ENCODE measurements at places on chromosomes 3 and 15.
A peak's percentile ranks its signal among the peaks of the same experiment; 100 is the strongest.

DNA sequence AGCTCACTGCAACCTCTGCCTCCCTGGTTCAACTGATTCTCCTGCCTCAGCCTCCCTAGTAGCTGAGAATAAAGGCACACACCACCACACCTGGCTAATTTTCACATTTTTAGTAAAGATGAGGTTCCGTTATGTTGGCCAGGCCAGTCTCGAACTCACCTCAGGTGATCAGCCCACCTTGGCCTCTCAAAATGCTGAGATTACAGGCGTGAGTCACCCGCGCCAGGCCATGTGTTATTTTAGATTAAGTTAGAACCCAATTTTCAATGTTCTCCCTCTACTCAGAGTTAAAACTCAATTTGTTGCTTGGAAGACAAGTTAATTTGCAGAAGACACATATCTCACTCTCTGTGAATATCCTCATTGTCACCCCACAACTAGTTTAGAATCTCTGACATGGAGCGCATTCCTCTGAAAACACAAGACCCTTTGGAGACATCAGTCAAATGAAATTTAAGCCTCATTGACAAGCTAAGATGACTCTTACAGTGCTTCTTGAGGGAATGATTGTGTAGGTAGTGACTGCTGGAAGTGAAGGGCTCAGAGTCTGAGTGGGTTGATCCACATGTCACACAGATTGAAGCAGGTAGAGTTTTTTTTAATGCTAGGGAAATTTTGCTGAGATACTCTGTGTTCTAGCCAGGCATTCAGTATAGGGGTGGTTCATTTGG, 60.6 kb upstream of the FRMD4B start:
- no peak for DNase-seq

- DNase-seq = peak; percentile 45
These were observed 1037.0 kb upstream of the CFAP20DC start for GRCh38 chr3:60086811-60087210.

GRCh38 chr15:91622711-91623342, 230.7 kb upstream of the SLCO3A1 start:
- no peak for DNase-seq

DNA sequence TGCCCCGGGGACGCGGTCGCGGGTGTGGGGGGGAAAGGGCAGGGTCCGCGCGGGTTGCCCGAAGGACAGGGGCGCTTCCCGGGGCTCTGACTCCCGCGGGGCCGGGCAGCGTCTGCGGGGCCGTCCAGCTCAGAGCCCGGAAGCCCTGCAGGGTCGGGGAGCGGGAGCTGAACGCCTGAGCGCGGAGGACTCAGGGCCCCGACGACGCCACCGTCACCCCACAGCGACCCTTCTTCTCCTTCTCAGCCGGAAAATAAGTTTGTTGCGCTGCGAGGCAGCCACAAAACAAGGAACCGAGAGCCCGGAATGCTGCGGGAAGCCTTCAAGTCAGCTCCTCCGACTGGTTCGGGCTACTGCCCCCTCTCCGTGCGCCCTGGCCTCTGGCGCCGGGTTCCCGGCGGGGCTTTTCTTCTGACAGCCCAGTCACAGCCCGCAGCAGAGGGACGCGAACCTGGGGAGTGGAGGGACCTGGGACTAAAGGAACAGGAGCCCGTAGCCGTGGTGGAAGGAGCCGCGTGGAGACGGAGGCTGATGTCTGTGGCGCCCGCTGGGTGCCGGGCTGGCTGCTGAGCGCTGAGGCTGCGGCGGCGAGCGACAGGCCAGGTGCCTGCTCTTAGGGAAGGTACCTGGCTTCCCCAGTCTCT, 484 bp downstream of the CNTN4 start:
- no peak for DNase-seq

GRCh38 chr15:64527263-64527984, 67.0 kb downstream of the ZNF609 start:
- DNase-seq = no peak

DNA sequence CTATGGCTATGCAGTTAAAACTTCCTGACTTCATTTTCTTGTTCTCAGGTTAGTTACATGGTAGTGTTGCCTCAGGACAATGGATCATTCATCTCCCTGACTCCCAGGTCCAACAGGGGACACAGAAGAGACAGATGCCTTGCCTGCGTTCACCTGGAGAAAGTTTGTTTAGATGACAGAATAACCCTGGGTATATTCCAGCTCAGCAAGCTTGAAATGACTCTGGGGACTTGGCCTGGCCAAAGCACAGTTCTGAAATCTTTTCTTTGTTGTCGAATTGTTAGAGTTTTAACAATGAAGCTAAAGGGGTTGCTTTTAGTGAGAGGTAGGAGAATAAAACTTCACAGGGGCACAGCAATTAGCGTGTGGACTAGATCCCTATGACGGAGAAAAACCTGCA, 206.1 kb downstream of the PDZRN3 start:
- no peak for DNase-seq

DNA sequence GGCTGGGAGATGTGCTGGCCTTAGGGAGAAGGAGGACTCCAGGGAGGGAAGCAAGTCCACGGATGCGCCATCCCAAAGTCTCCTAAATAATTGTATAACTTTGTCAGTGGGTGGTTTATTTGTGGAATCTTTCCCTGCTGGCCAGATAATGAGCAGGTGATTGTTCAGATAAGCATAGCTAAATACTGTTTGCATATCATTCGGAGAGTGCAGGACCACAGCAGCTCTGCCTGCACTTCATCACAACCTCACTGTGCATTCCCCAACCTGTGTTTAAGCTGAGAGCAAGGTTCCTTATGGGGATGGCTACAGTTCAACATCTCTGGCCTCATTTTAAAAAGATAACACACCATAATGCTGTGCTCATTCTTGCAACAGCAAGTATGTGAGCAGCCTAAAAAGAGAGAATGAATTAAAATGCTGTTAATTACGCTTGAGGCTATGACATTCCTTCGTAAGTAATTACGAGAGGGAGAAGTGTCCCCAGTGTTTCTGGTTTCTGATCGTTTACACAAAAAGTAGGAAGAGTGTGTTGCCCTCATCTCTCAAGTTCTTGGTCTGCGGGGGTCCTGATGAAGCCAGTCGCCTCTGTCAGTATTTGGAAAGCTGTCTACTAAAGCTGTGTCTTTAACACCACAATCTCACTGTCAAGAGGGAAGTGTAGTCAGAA, 272.0 kb upstream of the RORA start:
- no peak for DNase-seq

DNA sequence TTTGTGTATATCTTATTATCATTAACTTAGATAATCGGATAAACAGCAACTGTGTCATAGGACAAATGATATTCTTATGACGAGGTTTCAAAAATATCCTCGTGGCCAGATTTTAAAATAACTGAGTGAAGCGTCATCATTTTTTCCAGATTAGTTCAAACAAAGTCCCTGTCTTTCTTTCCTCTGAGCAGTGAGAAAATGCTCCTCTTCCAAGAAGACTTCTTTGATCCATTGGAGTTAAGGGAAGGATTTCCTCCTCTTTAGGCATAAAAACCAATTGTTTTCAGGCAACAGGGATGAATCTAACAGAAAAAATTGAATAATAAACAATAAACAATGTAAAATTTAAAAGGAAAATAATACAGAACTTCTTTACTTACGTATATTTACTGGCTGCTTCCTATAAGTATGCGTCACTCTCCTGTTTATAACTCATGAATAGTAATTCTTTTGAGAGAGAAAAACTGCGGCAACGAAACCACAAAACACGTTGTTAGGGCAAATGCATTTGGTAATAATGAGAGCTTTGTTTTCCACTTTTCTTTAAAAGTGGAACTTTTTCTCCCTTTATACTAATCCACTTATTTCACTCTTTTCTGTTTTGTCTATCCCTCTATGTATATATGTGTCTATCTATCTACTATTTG, 419.4 kb upstream of the ONECUT1 start:
- DNase-seq = no peak

- DNase-seq = no peak
These were observed 735.0 kb downstream of the PDCD6IP start for GRCh38 chr3:34533451-34533850.

DNA sequence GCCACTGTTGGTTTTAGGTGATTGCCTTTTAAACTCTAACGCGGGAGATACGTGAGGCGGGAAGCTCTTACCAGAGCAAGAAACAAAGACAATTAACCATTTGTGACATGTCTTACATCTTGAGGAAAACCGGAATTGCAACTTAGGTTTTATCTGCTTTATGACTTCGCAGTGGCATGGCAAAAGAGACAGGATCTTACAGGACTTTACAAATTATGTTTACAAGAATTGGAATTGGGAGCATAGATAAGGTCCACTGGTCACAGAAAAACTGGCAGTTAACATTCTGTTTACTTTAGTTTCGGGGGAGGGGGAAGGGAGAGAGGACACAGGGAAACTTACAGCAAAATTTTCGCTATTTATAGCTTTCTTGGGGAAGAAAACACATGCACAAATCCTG, 1119.6 kb downstream of the ZPLD1 start:
- DNase-seq = no peak

DNA sequence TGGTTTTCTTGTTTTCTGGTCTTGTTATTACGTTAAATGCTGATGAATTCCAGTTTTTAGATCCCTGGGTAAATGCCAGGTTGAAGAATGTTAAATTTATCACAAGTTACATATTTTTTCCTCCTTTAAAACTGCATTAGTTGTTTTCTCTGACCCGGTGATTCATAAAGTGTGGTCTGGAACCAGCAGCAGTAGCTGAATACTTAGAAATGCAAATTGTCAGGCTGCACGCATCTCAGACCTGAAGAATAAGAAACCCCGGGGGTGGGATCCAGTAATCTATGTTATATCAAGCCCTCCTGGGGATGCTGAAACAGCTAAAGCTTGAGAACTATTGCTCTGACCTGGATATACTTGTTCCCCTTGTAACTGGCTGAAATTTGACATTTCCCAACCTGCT, 69.1 kb downstream of the PEX5L start:
- no peak for DNase-seq

- DNase-seq = peak; percentile 63
These were observed 55.0 kb downstream of the FLNB start for GRCh38 chr3:58063022-58063815.

DNA sequence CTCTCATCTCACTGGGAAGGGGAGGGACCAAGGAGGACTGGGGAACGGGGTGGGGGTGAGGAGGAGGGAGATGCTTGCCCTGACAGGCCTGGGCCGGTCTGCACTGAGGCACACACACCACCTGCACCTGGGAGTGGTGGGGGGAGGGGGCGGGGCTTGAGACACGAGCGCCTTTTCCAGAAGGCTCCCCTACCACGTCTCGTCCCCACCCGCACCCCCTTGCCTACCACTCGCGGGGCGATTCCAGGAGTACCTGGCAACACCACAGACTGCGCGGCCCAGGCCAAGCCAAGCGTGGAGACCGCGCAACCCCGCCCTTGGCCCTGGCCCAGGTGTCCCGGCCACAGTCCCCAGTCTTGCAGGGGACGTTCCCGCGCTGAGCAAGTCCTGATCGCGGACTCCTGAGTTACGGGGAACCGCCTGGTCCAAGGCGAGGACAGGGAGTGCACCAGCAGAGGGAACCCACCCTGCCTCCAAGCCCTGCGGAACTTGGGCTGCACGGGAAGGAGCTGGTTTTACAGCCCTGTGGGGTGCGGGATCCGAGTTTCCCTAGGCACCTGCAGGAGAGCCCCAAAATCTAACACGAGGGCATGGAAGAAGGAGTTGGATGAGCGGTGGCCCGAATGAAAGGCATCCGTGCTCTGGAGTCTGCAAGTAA, 68.1 kb upstream of the SH3GL3 start:
- no peak for DNase-seq

- DNase-seq = peak; percentile 52
These were observed 14.6 kb downstream of the SPINK8 start for GRCh38 chr3:48318713-48319468.

GRCh38 chr3:32959371-32959770, 7.9 kb downstream of the CCR4 start:
- DNase-seq = no peak

- no peak for DNase-seq
These were observed 178.6 kb upstream of the BHLHE40 start for GRCh38 chr3:4800595-4800994.

- peak; percentile 64 for DNase-seq
These were observed 315.1 kb upstream of the PROK2 start for GRCh38 chr3:72100080-72100511.

DNA sequence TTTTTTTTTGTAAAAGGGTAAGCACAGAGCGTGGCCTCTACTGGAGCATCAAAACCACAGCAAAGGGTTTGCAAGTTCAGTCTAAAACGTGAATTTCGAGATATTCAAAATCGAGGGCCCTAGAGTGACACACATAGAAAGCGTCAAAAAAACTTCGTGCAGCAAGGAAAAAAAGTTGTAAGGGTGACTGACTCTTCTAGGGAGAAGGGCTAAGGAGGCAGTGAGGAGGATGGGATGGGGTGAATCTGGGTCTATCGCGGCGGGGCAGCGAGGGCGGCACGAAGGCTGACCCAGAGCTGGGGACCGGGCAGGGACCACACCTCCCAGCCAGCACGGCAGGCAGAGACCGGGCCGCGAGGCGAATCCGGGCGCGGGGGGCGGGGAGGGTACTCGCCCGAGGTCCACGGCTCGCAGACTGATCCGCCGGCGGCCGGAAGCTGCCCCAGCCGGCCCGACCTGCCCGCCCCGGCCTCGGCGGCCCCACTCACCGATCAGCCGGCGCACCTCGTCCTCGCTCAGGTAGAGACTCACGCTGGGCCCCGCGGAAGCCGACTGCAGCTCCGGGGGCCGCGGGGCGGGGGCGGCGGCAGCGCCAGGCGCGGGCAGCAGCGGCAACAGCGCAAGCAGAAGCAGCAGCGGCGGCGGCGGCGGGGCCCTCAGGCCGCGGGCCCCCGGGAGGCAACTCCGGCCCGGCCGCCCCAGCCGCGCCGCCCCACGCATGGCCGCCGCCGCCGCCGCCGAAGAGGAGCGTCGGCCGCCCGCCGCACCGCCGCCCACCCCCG, 533 bp downstream of the RYK start:
- peak; percentile 37 for DNase-seq

DNA sequence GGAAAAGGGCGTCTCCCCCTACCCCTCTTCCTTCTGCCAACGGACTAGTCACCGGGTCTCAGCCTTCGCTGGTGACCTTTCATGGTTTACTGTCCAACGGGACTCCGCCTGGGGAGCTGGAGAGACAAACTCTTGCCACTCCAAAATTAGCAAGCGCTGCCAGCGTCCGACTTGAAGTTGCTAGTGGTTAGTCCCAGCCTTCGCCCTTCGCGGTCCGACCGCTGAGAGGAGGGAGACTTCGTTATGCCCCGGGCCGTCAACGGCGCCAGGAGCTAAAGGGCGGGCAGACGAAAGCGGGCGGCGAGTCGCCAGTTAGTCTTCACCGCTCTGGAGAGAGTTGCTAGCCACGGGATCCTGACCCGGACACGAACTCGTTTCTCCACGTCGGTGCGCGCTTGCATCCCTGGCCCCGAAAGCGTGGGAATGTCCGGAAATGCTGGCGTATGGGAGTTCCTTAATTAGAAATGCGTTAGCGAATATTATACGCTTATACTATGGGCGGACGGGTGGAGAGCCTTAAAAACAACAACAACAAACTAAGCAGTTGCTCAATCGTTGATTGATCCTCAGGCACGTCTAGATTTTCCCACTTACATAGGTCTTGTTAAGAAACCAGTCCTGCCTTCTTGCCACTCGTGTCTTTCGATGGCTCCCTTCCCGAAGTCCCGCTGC, 716 bp downstream of the SMC4 start:
- DNase-seq = peak; percentile 78

- DNase-seq = no peak
These were observed 63.9 kb upstream of the TSC22D2 start for GRCh38 chr3:150344079-150344759.

GRCh38 chr3:108183971-108184370, 38.3 kb downstream of the IFT57 start:
- peak; percentile 20 for DNase-seq
